ENCODE measurements at places on chromosomes 7 and 10.

DNA sequence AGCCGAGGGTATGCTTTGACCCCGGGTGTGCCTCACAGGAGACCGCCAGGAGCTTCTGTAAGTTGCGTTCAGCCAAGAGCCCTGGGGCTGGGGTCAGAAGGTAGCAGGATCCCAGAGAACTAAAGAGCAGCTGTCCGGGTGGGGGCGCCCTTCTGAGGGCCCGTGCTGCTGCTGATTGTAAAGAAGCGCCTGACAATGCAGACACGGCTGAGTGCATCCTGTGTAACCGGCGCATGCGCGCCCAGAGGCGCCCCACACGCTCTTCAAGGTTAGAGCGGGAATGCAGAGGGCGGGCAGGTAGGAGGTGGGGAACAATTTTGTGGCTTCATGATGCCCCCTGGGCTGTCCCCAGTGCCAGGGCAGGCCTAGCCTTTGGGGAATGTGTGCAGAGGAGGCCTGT, 210.2 kb upstream of the CTBP2 start:
- no peak for DNase-seq

DNA sequence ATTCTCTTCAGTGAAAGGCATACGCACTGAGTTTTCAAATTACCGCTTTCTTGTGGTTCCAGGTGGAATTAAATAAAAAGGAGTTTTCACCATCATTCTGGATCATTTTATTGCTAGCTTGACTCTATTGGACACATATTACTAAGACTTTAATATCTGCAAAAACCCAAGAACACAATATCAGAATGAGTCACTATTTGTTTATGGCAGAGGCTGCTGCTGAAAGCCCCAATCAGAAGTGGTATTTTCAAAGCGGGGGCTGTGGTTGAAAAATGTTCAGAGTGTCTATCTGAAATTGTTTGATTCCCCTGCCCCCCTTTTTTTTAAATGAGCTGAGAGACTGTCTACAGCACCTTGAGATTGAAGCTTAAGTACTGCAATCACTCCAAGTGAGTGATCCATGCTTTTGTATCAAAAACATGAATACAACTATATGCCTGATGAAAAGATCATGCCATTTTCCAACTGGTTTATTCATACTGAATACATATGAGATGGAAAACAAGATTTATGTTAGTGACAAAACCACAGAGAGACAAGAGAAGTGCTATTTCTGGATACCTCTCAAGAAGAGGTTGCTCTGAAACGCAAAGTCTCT, 376.4 kb downstream of the HTR7 start:
- DNase-seq: no peak

GRCh38 chr10:13536674-13537366, 8.0 kb upstream of the BEND7 start:
- no peak for DNase-seq

DNA sequence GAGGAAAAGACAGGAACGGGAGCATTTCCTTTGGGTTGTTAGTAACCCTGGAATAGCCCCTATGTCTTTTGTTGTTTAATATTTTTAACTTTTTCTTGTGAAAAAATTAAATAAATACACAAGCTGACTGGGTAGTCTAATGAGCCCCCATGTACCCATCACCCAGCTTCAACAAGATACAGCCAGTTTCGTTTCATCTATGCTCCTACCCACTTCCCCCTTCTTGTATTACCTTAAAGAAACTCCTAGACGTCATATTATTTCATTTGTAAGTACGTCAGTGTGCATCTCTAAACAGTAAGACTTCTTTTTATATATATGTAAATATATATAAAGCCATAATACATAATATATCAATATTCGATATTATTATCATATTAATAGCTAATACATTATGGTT, 42.8 kb upstream of the NUB1 start:
- DNase-seq: no peak

DNA sequence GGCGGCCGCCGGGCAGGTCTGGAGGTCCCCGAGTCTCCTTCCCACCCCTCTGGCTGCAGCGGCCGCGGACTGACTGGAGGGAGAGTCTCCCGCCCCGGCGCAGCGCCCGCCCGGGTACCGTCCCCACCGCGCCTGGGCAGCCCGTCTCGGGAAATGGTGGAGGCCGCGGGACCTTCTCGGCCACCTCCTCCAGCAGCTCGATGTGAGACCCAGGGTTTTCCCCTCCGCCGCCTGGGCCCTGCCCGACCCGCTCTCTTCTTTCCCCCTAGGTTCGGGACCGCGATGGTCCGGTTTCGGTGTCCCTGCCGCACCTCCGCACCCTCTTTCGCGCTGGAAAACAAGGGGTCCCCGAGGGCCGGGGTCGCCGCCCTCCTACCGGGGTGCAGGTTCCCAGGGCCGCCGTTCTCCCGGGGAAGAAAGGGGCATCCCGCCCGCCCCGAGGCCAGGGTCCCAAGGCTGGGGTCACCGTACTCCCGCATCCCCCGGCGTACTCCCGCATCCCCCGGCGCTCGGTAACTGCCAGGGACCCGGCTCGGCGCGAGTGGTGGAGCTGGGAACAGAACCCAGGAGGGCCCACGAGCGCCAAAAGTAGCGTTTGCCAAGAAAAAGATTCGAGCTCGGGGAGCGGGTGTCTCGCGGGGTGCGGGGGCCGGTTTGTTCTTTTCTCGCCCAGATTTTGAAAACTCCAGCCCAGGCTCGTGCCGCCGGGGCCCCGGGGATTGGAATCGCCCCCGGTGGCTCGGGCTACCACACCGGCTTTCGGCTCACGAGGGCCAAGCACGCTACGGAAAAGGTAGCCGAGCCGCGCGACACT, 3.4 kb downstream of the TNRC18 start:
- DNase-seq: no peak

DNA sequence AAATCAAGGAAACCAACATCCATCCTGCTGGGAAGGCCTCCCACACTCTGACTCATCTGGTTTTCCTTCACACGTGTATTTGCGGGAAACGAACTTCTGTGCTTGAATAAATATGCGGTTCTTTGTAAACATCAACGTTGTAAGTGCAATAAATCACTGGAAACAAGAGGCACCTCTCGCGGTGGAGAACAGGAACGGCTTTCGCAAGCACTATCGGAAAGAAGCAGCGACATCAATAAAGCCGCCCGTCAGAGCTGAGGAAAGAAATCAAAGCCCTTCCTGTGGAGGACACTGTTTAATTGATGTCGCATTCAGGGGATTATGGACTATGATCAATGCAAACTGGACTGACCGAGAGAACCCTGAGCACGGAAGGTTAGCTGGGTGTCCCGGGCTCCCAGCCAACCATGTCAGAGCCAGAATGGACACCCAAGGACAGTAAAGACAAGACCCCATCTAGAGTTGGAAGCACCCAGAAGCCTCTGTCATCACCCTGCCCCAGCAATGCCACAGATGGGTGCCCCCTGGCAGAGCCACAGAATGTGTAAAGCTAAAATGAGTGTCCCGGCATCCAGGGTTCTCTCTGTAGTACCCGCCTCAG, 37.6 kb downstream of the OAT start:
- DNase-seq: no peak

DNA sequence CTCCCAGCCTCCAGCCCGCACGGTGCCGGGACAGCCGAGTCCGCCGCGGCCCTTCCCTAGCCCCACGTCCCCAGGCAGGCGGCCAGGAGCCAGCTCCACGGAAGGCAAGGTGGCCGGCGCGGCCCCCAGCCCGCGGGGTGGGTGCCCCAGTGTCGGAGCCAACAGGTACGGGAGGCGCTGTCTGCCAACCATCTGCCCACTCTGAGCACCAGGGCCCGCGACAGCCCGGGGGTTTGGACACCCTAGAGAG, 75.8 kb downstream of the CALN1 start:
- DNase-seq: no peak

- no peak for DNase-seq
These were observed 73.4 kb upstream of the FAM13C start for GRCh38 chr10:59435707-59436106.

DNA sequence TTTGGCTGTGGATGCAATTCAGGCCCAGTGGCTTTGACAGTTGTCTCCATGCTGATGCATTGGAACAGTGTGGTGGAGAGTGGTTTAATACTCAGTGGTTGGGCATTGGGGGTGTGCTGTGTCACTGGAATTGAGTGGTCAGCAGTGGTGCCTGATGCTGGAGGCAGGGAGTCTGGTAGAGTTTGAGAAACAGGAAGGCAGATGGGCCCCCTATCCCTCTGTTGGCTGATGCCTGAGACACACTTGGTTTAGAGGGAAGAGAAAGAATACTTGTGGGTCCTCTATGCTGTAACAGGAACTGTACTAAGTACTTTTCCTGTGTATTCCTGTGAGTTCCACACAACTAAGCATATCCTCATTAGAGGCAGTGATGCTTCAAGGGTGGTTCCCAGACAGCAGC, 55.4 kb downstream of the EEPD1 start:
- DNase-seq: no peak

DNA sequence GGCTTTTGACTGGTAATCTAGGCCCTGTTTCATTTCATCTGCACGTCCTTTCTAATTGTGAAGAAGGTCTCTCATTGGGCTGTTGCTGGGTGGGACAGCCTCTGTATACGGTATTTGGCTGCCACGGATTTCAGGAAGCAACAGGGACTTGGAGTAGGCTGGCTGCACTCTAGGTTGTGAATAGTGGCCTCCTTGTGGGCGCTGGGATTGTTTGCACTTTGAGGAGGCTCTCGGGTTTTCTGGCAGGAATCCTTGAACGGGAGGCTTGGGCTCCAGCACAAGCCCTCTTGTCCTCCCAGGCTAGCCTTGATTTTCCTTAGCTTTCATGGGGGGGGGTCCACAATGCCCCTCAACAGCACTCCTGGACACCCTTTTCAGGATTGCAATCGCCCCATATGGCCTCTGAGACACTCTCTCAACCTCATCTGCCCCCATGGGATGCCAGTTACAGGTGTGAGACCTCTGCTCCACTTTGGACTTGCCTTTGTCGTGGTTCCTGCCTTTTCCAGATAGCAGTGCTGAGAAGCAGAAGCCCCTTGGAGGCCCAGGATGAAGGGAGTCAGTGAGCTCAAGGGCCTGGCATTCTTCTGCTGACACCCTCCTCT, 33.9 kb upstream of the ZNF273 start:
- no peak for DNase-seq

GRCh38 chr7:85023066-85023712, 163.7 kb downstream of the SEMA3D start:
- DNase-seq: no peak

GRCh38 chr10:71547876-71548846, 151.4 kb downstream of the CDH23 start:
- DNase-seq: no peak

DNA sequence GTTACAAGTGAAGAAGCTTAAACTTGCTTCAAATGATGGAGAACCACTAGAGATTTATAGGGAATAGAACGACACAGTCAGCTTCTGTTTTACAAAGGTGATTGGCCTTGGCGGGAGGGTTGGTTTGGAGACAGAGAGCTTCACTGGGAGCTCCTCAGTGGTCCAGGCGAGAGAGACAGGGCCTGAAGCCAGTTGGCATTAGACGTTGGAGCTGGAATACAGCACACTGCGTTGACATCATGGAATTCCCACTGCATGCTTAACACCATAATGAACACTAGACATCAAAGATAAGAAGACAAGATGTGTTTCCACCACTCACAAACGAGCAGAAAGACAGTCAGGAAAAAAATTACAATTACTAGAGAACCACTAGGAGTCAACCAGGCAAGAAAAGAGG, 67.8 kb downstream of the TBXAS1 start:
- no peak for DNase-seq

- no peak for DNase-seq
These were observed 295.3 kb upstream of the MKI67 start for GRCh38 chr10:128421371-128422160.

GRCh38 chr7:5278766-5279165, 4.0 kb upstream of the SLC29A4 start:
- no peak for DNase-seq

DNA sequence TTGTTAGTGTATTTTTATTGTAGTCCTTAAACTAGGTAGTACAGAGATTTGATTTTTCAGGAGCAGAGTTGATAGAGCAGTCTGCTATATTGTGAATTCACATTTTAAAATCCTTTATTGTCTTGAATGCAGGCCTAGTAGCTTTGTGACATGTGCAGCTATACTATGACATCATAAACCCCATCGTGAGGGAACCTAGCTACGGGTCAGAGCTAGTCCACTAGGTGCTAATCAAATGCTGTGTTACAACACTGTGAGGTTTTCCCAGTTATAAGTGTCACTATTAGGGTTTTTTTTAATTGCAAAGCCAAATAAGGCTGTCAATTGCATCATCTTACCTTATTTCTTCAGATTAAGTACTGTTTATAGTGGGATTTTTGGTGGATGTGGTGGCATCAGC, 40.7 kb downstream of the CREM start:
- no peak for DNase-seq

- no peak for DNase-seq
These were observed 118.8 kb downstream of the RELN start for GRCh38 chr7:103870664-103871063.

DNA sequence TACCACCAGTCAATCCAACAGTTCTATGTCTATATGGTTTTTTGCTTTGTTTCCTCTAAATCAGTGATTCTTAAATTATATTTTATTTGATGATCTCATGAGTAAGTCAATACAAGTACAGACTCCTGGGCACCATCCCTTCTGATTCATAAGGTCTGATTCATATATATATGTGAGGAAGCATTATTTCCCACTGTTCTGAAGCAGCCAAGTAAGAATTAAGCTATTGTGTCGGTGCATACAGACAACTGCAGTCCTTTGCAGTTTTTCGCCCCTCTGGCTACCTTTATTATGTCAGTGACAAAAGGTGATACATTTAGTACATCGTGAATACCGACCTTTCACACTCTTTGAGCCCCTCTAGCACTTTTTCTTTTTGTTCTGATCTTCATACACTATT, 1079.6 kb upstream of the C7orf33 start:
- DNase-seq: no peak

DNA sequence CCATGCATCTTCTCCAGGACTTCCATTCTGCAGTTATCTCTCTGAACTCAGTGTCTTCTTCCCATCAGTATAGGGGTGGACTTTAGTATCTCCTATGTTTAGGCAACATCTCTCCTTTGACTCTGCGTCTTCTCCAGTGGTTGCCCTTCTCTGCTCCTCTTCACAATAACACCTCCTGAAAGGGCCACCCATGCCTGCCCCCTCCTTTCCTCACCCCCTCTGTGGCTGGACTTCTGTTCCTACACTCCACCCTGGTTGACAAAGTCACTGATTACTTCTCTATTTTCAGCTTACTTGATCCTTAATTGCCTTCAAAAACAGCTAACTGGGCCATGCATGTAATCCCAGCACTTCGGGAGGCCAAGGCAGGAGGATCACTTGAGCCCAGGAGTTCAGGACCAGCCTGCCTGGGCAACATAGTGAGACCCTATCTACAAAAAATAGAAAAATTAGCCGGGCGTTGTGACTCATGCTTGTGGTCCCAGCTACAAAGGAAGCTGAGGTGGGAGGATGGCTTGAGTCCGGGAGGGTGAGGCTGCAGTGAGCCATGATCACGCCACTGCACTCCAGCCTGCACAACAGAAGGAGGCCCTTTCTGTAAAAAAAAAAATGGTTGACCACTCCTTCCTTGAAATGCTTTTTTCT, 13.7 kb downstream of the SRGN start:
- no peak for DNase-seq

GRCh38 chr10:127298381-127298780, 102.0 kb upstream of the INSYN2A start:
- no peak for DNase-seq

- no peak for DNase-seq
These were observed 603.2 kb downstream of the LRMDA start for GRCh38 chr10:76034353-76035205.

Measured in activated naive CD4-positive, alpha-beta T cell (primary cell).